ENCODE measurements at places on chromosomes 3 and 15.

- no peak for DNase-seq
Observed at GRCh38 chr3:143644370-143645089, 203.7 kb downstream of the SLC9A9 start.

- no peak for DNase-seq
Observed at GRCh38 chr15:85760049-85760448, 34.7 kb downstream of the KLHL25 start.

DNA sequence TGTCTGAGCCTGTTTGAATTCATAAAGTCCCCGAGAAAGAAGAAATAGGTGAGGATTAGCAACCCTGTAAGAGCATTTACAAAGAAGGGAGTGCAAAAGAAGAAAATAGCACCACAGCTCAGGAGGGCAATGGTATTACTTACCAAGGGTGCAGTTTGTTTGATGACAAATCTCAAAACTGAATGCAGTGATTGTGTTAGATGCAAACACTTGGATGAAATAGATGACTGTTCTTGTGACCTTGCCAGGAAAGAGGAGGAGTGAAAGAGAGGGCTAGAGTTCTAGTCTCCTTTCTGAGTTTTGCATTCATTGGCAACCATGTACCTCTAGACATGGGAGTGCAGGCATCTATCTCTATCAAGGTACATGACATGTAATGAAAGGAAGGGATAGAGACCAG is 1030.8 kb upstream of the CFAP20DC start:
- DNase-seq: no peak

DNA sequence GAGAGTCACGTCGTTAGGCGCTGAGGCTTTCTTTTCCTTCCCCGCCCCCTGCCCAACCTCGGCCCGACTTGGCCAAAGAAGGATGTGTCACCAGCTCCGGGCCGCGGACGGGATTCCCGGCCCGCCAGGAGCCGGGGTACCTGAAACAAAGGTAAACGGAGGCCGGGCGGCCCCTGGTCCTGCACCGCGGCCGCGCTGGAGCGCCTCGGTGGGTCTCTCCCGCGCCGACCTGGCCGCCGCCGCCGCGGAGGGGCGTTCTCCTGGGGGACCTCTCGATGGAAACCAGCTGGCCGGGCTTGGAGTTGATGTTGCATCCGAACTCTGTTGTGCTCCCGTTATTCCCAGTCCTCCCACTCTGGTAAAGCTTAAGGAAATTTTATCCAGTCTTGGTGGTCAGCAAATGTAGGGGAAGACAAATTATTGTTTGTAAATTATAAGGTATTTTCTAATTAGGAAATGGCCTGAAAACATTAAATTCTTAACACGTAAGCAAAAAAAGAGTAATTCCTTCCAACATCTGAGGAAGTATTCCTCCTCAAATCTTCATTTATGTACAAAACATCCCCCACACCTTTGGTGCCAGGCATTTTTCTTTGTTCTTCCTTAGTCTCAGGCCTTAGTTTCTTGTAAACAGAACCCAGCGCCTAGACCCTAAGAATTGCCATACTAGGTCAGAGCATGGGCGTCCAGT is 888 bp downstream of the PPP2R3A start:
- DNase-seq: no peak

- no peak for DNase-seq
Observed at GRCh38 chr15:62209821-62210220, 44.7 kb upstream of the C2CD4B start.

DNA sequence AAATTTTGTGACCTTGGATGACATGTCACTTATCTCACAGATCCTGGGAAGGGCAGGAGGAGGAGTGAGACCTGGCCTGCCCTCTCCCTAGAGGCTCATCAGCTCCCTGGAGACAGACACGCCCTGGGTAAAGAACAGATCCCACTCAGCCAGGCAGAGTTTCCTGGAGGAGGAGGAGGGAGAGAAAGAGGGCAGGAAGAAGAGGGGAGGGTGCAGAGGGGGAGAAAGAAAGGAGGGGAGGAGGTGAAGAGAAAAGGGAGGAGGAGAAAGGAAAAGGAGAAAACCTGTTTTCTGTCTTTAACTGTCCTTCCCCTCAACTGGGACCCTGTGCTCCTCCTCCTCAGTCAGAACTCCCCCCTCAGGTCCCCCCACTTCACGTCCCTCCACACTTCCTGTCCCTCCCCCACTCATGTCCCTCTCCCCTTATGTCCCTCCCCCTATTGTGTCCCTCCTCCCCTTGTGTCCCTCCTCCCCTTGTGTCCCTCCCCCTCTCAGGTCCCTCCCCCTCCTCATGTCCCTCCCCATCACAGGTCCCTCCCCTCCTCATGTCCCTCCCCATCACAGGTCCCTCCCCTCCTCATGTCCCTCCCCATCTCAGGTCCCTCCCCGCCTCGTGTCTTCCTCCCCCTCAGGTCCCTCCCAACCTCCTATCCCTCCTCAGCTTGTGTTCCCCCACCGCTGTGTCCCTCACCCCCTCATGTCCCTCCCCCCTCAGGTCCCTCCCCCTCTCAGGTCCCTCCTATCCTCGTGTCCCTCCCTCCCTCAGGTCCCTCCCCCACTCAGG is 52.3 kb upstream of the CGNL1 start:
- peak; percentile 50 for DNase-seq

- no peak for DNase-seq
Observed at GRCh38 chr15:89743011-89743410, 8.0 kb downstream of the MESP1 start.

DNA sequence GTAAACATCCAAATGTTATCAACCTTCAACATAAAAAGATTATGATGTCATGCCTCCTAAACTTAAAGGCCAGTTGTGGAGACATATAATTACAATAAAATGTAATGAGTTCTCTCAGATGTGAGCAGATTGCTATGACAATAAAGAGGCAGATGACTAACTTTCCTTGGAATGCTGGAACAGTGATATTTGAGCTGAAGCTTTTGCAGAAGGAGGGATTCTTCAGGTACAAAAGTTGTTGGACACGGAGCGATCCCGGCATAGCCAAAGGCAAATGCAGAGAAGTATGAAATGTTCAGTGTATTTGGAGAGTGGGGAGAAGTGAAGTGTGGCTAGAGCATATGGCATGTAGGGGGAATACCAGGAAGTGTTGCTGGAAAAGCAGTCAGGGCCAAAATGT is 520.1 kb downstream of the FGF12 start:
- DNase-seq: no peak

- no peak for DNase-seq
Observed at GRCh38 chr15:67097424-67097823, 32.0 kb downstream of the SMAD3 start.

DNA sequence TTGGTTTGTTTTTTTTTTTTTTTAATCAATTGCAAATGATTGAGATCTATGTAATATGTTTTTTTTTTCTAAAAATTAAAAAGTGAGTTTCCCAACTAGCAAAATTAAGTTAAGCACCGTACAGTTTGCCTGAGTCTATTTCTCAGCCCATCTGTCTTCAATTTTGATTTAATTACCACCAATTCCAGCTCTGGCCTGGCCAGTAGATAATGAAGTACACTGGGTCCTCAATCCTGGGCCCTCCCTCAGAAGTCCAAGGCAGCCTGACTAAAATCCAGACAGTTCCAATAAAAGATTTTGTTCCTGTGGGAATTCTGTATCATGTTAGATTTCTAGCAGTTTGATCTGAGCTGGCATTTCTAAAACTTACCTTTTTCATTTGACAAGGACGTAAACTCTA is 887.2 kb downstream of the NAALADL2 start:
- no peak for DNase-seq

GRCh38 chr15:98651581-98652220 is 3.4 kb downstream of the IGF1R start:
- no peak for DNase-seq

- DNase-seq: no peak
Observed at GRCh38 chr3:127789990-127790881, 32.1 kb downstream of the MGLL start.

- DNase-seq: no peak
Observed at GRCh38 chr15:93314245-93314644, 225.2 kb upstream of the RGMA start.

- no peak for DNase-seq
Observed at GRCh38 chr3:124115956-124116355, 124.0 kb upstream of the ROPN1 start.

DNA sequence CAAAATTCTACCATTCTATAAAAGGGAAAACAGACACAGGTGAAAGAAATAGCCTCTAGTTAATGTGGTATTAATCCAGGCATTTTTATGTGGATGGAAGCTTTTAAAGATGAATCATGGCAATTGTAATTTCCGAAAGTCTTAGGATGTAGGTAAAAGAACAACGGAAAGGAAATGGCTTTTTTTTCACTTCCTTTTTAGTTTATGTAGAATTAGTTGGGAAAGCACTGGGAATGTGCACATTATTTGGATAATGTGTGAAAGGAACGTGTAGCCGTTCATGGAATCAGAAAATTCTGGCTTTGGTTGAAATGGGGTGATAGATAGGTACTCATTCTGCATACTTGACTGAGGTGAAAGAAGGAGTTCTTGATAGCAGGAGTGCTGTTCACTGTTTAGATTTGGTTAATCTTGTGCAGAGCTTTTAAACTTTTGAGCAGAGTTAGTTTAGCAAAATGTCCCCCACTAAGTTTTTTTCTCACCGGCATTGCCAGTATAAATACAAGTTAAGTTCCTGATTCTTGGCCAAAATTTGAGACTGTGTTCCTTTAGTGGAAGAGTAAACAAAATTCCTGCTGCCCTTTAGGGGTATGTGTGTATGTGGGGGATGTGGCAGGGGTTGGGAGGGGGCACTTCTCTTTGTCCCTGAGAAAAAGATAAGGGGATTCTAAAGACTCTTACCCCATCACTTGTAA is 20.2 kb upstream of the UTS2B start:
- DNase-seq: no peak

- DNase-seq: no peak
Observed at GRCh38 chr3:27713078-27713423, 9.1 kb downstream of the EOMES start.

DNA sequence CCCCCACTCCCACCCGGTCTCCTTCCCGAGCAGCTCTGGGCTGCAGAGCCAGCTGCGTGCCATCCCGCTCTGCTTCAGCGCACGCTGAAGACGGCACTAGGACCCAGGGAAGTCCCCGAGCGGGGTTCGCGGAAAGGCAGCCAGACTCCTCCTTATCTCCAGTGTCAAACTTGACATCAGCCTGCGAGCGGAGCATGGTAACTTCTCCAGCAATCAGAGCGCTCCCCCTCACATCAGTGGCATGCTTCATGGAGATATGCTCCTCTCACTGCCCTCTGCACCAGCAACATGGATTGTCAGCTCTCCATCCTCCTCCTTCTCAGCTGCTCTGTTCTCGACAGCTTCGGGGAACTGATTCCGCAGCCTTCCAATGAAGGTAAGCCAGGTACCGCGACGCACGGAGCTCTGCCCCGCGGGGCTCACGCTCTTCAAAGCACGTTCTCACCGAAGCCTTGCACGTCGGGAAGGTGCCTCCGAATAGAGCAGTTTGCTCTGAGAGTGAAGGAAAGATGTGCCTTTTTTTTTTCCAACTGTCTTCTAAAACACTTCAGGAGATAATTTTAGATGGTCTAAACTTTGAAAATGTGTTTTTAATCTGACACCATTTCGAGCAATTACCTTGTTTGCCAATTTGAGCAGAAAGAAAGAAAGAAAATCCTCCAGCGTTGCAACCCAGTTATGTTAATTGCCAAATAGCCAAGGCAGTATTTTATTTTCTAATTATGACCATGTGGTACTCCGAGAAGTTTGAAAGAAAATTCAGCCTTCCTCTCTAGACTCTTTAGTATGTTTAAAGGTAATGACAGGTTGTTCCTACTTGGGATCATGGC is at the start of gene EPHA3:
TSS of gene EPHA3 (plus strand) at position 161 of the 830 bp plus-strand sequence. CDS start at position 289, 128 bp downstream.
- peak; percentile 4 for DNase-seq

- DNase-seq: no peak
Observed at GRCh38 chr15:84001655-84002054, 233.9 kb upstream of the GOLGA6L4 start.

DNA sequence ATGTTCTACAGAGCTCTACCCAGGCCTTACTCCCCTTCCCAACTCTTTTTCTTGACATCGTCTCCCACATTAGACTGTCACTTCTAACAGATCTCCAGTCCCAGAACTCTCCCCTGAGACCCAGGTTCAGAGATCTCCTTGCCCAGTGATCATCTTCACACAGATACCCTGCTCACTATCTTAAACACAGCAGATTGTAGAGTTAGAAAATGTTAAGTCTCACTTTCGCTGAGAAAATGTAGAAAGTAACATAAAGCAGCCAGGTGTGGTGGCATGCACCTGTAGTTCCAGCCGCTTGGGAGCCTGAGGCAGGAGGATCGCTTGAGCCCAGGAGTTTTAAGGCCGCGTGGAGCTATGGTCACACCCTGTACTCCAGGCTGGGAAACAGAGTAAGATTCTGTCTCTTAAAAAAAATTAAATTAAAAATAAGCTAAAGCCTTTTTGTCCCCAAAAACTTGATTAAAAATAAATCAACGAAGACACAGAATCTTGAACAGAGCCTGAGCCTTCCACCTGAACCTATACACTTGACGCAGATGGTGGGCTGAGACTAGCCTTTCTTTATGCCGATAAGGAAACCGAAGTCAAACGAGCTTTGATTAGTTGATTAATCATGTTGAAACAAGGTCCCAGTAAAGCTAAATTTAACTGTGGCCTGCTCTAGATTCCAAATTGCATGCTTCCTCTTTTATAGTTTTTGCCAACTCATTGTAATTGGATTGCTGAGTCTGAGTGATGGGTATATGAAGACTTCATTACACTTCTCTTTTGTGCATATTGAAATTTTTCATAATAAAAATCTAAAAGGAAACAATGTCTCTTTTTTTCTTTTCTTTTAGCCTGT is 31.3 kb upstream of the BLM start:
- DNase-seq: no peak

DNA sequence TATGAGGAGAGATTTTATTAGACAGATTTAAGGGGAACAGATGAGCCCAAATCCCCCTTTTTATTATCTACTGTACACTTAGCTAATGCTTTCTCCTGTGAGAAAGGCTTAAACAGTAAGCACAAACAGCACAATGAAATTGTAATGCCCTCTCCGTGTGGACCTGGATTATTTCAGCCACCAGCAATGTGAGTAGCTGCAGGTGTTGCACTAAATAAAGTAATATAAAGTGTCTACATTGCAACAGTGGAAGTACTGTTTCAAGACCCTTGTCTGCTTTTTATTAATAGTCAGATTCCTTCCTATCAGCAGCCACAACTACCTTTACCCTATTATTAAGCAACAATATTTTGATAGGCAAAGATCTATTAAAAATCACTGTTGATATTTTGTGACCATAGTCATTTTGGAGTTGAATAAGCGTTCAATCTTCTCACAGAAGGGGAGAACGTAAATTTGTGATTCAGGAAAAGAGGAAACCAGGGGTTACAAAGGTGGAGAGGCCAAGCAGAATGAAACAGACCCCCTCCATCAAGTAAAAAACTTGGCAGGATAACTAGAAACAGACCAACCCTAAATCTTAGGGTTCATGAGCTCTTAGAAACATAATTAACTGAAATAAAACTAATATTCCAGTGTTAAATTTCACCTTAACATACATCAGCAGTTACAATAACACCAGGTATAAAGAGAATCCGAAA is 422.6 kb downstream of the MECOM start:
- no peak for DNase-seq

DNA sequence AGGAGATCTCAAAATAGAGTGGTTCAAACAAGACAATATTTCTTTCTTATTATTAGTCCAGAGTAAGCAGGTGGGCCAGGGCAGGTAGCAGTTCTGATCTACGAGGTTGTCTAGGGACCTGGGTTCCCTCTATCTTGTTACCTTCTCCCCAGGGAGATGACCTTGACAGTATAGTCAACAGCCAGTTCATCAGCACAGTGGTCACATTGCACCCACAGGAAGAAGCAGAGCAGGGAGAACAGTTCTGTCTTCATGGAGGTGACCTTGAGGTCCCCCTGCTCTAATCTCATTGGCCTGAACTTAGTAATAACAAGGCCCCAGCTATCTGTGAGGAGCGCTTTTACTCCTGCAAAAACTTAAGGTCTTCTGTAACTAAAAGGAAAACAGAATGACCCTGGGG is 21.7 kb downstream of the SLC49A4 start:
- DNase-seq: no peak
